Small intestine (tissue), 16 donors: ENCODE measurements at places on chromosomes 3 and 15.

DNA sequence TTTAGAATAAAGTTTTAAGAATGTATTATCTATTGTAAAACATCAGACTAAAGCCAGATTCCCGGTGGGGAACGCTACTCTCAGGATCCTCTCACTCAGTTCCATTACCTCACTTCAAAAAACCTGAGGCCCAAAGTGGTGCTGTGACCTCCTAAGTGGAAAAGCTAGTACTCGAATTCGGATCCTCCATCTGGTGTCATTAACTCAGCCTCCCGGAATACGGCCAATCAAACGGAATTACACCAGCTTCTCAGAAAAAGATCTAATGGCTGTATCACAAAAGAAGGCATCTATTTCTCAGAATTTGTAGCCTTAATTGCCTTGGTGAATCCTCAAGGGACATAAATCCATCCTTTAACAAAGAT lies 627 bp downstream of the ACAD11 start:
- DNase-seq, result peak; percentile 19

- DNase-seq, result no peak
These were observed 753.9 kb downstream of the TUSC7 start for GRCh38 chr3:117463276-117464115.

- peak; percentile 10 for DNase-seq
These were observed 62.5 kb downstream of the MYO5A start for GRCh38 chr15:52466134-52466701.

DNA sequence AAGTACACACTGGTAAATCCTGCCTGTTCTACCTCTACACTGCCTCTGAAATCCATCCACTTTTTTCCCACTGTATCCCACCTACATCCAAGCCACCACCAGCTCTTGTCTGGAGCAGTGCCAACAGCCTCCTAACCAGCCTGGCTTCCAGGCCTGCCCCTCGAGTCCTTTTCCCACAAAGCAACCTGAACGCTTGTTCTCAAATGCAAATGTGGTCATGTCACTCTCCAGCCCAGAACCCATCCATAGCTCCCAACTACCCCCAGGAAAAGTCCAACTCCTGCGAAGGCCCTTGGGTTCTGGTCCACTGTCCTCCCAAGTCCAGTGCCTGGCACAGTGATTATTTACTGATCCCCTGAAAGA lies 83.8 kb downstream of the SEMA5B start:
- DNase-seq, result no peak

GRCh38 chr3:122646146-122646988 lies 34.3 kb upstream of the PARP14 start:
- no peak for DNase-seq

- DNase-seq, result no peak
These were observed 88.7 kb downstream of the SEMA6D start for GRCh38 chr15:47806008-47806407.

DNA sequence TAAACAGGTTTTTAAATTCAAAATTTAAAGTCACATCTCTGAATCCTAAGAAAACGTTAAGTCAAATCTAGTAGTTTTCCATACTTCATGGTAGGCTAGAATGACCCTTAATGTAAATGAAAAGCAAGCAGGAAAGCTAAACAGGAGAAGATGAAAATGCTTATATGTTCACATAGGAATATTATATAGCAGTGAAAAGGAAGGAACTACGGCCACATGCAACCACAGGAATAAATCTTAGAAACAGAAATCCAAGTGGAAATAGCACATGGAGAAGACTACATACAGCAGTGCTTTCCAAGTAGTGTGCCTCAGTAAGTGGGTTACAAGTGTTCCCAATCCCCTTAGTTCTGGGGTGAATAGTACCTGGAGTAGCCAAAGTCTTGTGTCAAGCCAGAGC lies 296.2 kb downstream of the FHIT start:
- no peak for DNase-seq

GRCh38 chr15:39602143-39602542 lies 21.3 kb downstream of the THBS1 start:
- DNase-seq, result no peak

- no peak for DNase-seq
These were observed 1.4 kb downstream of the PLEKHO2 start for GRCh38 chr15:64842986-64843561.

DNA sequence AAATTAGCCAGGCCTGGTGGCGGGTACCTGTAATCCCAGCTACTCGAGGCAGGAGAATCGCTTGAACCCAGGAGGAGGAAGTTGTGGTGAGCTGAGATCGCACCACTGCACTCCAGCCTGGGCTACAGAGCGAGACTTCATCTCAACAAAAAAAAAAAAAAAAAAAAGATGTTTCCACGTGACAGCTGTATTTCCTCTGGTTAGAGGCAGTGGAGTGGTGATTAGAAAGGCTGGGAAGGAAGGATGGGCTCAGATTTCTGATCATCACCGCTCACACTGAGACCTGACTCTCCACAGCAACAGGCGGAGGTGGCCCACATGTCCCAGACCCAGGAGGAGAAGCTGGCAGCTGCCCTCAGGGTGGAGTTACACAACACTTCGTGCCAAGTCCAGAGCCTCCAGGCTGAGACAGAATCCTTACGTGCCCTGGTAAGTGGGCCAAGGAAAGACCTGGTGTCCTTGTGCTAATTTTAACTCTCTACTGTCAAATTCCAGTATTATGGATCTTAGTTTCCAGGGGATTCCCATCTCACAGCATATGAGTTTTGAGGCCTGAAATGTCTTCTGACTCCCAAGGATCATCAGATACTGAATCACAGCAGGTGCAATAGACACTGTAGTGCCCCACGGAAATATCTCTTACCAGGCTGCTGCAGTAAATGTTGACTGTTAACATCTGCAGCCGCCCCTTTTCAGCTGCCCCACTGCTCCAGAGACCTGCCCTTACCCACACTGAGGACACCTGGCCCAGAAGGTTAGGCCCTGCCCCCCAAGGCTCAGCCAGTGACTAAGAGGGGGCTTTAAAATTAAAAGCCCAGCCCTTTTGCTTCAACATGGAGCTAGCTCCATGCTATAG lies 66.9 kb downstream of the BFSP2 start:
- DNase-seq, result no peak

GRCh38 chr15:57419335-57419734 lies 43.0 kb downstream of the CGNL1 start:
- no peak for DNase-seq

GRCh38 chr3:168534761-168535160 lies 439.0 kb upstream of the GOLIM4 start:
- DNase-seq, result no peak

DNA sequence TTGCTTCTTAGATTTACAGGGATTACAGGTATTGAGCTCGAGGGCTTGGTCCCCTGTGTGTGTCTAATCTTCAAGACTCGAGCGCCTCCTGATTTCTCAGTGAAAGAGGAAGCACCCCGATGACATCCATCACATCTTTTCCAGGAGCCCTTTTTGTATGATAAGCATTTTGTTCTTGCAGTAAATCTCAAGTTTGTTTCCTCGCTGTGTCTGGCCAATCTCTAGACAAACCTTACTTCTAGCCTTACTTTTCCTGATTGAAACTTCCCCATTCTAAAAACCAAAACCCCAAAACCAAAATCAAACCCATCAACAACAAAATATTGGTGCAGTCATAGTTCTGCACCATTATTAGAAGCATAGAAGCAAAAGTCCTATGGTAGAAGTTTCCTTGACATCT lies 286.0 kb downstream of the NFKBIZ start:
- DNase-seq, result no peak
